ENCODE measurements at places on chromosomes 1 and 21.

- DNase-seq, result no peak
These were observed 5.3 kb upstream of the ADAMTS5 start for GRCh38 chr21:26972192-26972591.

- DNase-seq, result no peak
These were observed 25.4 kb downstream of the FMN2 start for GRCh38 chr1:240116831-240117769.

GRCh38 chr21:44734841-44735240 lies 23.5 kb upstream of the TSPEAR start:
- no peak for DNase-seq

GRCh38 chr1:237394281-237394680 lies 352.3 kb downstream of the RYR2 start:
- DNase-seq, result no peak

DNA sequence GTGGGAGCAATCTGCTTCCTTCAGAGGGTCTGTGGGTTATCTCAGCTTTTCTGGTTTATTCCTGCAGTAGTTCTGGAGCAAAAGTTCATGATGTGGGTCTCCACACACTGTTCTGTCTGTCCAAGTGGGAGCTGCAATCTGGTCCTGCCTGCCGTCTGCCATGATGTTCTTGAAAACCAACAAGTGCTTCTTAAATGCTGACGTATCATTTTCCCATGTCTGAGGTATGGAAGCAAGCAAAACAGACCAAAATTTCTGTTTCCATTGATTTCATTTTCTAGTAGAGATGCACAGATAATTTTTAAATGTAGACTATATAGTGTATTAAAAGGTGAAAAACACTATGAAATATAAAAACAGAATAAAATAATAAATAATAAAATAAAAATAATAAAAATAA lies 65.2 kb downstream of the SERINC2 start:
- no peak for DNase-seq
